ENCODE measurements at places on chromosomes 6 and 20.

- no peak for DNase-seq
Observed at GRCh38 chr20:59954718-59955117, 3.5 kb upstream of the CDH26 start.

DNA sequence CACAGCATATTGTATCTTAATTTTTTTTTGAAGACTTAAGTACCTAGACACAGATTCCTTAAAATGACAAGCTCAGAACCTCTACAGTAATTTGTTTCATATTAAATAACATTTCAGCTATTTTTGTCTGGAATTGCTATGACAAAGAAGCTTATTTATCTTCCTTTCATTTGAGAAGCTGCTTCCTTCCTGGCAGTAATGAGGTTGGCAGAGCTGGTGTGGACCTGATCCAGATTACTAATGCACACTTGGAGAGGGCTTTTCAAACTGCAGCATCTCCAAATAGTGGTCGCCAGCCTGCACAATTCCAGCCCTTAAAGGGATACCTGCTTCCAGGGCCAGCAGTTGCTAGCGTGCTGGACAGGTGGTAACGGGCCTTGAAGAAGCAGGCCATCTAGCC, 12.1 kb downstream of the PTCHD4 start:
- DNase-seq: no peak

DNA sequence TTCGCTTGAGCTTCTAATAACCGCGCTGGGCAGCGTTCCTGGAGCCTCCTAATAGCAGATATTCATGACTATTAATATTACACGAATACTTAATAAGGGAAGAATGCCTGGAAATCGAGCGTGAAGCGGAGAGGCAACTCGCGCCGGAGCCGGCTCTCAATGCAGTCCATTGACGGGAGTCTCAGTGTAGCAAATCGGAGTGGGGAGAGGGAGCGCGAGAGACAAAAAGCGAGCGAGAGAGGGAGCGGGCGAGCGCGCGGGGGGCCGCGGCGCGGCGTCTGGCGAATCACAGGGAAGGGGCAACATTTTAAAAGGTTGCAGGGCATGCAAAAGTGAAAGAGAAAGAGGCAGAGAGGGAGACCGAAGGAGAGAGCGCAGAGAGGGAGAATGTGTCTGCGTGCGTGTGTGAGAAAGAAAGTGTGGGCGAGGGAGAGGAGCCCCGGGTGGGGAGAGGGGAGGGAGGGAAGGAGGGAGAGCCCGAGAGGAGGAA, 2.9 kb downstream of the TFAP2A start:
- DNase-seq: peak; percentile 89

GRCh38 chr20:25081065-25081729, 744 bp downstream of the VSX1 start:
- DNase-seq: no peak

- no peak for DNase-seq
Observed at GRCh38 chr20:50188879-50189680, 1.6 kb upstream of the CEBPB start.

DNA sequence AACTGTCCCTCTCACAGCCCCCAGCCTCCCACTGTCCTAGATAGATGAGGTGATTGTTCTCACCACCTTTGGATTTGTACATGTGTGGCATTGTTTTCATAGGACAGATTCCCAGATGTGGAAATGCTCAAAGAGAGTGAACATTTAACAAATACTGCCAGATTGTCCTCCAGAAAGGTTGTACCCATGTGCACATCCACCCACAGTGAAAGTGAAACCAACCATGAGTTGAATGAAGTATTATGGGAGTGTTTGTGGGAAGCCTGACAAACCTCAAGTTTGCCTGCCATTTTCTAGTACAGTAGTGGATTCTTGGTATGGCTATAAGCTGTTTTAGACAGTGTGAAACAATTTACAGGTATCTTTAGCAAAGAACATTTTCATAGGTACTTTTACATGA, 42.7 kb downstream of the ANKRD6 start:
- DNase-seq: no peak

GRCh38 chr6:166490671-166491500, 95.6 kb downstream of the RAMACL start:
- DNase-seq: no peak

DNA sequence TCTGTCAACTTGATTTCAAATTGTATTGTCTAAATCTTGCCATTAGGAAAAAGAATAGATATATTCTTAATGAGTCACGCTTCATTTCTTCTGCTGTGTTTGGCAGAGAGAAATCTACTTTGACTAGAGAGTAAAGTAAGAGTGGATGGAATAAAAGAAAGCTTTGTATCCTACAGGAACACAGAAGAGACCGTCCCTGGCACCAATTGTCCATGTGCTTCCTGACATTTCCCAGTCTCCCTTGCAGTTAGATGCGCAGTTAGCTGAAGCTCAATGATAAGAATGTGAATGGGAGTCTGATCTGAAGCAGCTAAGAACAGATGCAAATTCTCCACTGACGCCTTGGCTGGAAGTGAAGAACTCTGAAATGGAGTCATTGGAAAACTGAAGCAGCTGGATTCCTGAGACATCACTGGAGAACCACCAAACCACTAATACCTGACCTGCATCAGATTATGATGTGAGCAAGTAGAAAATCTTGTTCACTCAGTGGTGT, 528.2 kb upstream of the MARCKS start:
- no peak for DNase-seq

GRCh38 chr20:39862470-39862891, 826.6 kb downstream of the MAFB start:
- DNase-seq: peak; percentile 32

DNA sequence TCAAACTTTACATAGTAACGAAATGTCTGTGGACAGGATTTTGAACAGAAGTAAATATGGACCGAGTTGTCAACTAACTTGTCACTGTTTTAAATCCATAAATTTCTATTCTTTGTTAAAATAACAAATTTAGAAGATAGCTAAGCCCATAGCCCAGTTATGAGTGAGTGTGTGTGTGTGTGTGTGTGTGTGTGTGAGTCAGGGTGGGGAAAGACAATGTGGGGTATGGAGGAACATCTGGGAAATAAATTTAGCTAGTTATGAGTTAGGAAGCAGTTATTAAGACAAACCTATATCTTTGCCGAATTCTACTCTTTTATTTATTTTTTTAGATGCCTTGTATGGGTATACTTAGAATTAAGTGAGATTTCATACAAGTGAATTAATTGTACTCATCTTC, 9.0 kb downstream of the TPBG start:
- DNase-seq: no peak
